ENCODE measurements at places on chromosomes 13 and 19.

DNA sequence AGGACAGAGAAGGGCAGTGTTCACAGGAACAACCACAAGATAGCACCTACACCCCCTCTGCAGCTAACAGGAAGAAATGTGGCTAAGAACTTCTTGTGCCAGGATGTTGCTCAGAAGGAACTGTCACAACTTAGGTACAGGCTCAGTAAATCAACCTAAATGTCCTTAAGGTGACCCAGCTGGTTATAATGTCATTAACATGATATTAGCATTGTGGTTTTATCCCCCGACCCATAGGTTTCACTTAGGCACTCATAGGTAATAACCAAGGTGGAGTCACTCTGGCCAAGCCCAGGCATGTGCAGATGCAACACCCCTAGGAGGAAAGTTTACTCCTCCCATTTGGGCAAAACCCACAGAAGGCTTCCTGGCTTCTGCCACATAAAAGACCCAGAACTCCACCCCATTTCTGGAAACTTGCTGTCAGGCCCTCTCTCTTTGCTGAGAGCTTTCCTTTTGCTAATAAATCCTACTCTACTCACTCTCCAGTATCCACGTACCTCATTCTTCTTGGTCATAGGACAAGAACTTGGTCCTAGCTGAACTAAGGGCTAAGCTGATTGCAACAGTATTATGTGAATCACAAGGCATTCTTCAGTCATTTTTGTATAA, 951.3 kb downstream of the SLITRK5 start:
- DNase-seq = no peak

DNA sequence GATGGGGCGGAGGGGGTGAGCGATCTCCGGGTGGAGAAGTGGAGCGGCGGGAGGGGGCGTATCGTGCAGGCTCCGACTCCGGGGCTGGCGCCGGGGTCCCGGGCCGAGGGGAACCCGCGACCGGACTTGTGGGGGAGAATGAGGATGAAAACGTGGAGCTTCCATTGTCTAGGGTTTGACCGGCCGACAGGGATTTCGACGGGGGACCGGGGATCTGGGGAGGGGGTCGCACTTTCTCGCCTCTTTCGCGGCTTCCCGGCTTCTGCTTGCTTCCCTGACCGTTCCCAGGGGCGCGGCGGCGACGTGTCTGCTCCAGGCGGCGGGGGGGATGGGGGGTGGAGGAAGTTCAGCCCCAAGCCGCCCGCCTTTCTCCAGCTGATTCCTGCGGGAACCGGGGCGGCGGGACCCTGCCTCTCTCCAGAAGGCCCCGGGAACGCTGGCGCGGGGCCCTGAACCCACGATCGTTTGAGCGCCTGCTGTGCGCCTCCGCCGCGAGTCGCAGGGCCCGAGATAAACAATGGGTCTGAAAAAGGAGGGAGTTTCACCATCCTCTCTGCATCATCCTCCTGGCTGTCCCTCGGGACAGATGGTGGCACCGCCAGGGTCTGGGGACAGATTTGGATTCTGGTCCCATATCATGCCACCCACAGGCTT, 790 bp downstream of the TPM4 start:
- no peak for DNase-seq

GRCh38 chr13:37127691-37128241, 22.3 kb upstream of the CSNK1A1L start:
- DNase-seq = no peak

DNA sequence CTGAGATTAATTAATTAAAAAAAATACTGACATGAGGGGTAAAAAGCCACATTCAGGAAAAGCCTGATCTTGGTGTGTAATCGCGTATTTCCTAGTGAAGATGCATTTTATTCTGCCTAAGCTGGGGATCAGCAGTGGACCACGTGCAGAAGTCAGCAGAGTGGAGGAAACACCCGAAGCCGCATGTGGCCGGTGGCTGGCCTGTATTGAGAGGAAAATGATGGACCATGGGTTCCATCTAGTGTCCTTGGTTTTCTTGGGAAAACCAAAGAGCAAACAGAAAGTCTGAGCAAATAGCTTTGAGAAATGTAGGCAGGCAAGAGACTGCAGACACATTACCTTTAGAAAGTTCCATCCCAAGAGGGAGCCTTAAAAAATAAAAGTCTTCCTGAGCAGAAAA, 23.7 kb upstream of the SHISA2 start:
- no peak for DNase-seq

GRCh38 chr19:6761053-6761676, 6.1 kb downstream of the SH2D3A start:
- DNase-seq = no peak

GRCh38 chr19:51594774-51595109, 23.7 kb downstream of the ZNF175 start:
- no peak for DNase-seq

DNA sequence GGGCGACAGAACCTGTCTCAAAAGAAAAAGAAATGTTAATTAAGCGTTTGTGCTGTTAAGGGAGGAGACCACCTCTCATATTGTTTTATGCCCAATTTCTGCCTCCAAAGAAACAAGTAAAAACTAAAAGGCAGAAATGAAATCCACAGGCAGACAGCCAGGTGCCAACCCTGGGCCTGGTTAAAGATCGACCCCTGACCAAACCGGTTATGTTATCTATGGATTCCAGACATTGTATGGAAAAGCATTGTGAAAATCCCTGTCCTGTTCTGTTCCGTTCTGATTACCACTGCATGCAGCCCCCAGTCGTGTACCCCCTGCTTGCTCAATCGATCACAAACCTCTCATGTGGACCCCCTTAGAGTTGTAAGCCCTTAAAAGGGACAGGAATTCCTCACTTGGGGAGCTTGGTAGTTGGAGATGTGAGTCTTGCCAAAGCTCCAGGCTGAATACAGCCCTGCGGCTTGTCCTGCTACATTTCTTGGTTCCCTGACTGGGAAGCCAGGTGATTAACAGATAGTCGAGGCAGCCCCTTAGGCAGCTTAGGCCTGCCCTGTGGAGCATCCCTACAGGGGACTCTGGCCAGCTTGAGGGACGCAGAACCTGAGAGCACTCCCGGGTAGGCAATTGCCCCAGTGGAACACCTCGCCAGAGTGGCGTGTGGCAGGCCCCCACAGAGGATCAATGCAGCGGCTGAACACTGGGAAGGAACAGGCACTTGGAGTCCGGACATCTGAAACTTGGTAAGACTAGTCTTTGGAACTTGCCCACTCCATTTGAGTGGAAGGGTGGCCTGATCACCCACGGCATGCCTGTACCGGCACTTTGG, 748 bp upstream of the ZNF552 start:
- DNase-seq = no peak

DNA sequence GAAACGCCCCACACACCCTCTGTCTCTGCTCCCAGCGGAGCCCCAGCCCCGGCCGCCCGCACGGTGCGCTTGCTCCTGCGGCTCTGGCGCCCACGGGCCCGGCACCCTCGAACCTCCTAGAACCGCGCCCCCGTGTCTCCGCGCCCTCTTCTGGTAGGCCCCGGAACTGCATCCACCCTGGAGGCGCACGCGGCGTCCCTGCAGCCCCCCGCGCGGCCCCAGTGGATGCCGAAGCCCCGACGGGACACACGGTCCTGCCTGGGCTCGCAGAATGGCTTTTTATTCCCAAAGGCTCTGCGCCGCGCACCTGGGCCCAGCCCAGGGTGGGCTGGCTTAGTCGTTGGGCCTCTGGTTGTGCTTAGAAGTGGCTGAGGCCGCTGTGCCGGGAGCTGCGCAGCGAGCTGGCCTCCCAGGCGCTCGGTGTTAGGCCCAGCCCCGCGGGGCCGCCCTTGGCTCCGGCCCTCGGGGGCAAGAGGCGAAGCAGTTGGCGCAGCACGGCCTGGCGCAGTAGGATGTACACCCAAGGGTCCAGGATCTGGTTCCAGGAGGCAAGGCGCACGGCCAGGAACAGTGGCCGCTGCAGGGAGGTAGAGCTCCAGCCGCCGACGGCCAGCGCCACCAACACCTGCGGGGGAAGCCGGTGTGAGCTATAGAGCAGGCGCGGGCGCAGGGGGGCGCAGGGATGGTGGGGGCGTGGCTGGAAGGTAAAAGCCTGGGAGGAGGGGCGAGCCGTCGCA, 2.8 kb downstream of the PTGER1 start:
- DNase-seq = no peak

DNA sequence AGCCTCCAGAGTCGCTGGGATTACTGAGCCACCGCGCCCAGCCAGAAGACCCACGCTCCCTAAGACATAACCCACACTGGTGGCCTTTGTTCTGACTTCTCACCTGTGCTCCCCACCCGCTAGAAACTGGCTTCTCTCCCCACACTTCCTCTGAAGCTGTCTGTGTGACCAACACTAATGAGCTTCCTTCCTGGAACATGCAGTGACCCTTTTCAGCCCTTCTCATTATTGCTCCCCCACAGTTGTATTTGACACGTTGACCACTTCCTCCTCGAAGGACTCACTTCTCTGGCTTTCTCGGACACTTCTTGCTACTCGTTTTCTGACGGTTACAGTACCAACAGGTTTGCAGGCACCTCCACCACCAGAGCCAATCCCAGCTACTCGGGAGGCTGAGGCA, 10.9 kb downstream of the NCR1 start:
- DNase-seq = no peak

GRCh38 chr19:8050274-8051096, 2.1 kb upstream of the CCL25 start:
- DNase-seq = peak; percentile 24

DNA sequence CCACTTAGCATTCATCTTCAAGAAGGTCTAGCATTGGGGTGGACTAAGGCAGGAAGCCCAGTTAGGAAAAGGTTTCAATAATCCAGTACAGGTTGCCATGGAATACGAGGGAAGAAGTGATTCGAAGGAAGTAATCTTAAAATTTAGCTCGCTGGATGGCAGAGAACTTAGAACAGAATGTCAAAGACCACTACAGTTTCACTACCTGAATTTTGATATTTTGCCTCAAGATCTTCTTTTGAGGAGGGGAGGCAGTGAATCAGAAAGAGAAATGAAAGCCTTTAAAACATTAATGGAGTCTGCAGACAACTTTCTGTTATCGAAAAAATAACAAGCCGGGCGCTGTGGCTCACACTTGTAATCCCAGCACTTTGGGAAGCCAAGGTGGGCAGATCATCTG, 7.0 kb upstream of the RAB8A start:
- no peak for DNase-seq

DNA sequence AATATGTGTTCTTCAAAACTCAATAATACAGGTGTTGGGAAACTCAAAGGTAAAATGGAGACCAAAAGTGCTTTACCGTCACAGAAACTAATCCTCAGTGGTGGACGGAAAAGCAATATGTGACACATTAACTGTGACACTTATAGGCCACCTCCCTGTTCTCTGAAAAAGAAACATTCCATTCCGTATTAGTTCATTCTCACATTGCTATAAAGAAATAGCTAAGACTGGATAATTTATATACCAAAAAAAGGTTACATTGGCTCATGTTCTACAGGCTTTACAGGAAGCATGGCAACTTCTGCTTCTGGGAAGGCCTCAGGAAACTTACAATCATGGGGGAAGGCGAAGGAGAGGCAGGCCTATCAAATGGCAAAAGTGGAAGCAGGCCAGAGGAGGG, 435.3 kb upstream of the HTR2A start:
- no peak for DNase-seq

GRCh38 chr13:31978021-31978420, 53.6 kb upstream of the FRY start:
- no peak for DNase-seq

DNA sequence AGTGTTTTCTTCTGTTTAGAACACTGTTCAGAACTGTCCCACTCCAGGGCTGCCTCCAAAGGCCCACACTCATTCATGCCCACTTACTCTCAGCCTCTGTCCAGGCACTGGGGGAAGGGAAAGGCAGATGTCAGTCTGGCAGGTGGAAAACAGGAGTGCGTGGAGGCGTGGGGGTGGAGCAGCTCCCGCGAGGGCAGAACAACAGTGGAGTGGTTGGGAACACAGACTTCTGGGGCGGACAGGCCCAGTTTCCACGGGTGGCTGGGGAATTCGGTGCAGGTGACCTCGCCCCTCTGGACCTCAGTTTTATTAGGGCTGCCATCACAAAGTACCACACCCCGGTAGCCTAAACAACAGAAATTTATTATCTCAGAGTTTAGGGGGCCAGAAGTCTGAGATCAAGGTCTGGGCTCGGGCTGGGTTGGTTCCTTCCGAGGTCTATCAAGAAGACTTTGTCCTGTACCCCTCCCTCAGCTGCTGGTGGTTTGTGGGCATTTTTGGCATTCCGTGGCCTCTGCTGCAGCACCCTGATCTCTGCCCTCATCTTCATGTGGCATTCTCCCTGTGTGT, 59.7 kb downstream of the SIPA1L3 start:
- DNase-seq = no peak

DNA sequence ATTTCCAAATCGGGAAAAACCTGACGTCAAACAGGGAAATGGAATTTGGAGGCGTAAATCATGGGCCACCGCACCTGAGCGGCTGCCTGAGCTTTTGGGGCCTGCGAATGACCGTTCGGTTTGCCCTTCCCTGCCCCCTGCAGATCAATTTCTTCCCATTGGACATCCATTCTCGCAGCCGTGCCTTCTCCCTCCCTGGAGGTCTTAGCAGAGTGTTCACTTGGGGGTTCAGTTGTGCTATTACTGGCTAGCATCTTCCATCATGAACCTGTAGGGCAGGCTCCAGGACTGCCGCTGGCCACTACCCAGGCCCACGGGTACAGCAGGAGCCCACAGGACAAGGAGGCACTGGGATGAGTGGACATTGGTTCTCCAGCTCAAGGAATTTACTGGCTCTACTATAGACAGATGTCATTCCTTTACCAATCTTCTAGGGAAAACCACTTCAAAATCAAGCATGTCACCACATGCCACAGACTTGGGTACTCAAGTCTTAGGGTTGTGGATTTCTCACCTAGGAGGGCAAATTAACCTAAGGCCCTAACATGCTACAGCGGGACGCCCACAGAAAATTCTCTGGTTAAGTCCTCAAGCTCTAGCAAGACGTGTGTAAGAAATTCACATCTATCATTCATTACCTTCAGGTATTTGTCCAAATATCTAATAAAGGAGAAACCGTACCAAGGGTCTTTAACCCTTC, 75.5 kb downstream of the COL4A1 start:
- DNase-seq = no peak

DNA sequence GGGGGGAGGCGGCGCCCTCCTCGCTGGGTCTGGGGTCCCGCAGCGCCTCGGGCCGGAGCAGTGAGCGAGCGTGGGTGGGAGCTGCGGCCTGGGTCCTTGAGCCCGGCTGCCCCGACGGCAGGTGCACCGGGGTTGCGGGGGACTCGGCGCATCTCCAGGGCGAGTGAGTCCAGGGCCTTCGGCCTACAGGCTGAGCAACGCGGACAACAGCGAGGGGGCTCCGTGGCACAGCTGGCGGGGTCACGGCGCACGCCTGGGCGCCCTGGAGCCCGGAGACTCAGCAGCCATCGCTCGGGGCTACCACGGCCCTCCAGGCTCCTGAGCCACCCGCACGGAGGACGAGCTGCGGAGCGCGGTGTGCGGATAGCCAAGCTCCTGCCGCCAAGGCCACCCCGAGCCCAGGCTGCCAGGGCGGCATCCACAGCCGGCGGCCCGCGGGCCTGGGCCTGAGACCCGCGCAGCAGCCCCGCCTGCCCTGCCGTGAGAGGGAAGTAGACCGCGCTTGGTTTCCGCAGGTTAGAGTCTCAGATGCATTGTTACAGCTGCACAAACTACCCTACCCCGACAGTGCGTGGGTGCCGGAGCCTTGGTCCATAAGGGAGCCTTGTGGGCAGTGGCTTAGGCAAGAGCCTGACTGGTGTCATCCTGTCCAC, 253.9 kb upstream of the SGCG start:
- no peak for DNase-seq
